ENCODE measurements at places on chromosomes 2 and 18.

DNA sequence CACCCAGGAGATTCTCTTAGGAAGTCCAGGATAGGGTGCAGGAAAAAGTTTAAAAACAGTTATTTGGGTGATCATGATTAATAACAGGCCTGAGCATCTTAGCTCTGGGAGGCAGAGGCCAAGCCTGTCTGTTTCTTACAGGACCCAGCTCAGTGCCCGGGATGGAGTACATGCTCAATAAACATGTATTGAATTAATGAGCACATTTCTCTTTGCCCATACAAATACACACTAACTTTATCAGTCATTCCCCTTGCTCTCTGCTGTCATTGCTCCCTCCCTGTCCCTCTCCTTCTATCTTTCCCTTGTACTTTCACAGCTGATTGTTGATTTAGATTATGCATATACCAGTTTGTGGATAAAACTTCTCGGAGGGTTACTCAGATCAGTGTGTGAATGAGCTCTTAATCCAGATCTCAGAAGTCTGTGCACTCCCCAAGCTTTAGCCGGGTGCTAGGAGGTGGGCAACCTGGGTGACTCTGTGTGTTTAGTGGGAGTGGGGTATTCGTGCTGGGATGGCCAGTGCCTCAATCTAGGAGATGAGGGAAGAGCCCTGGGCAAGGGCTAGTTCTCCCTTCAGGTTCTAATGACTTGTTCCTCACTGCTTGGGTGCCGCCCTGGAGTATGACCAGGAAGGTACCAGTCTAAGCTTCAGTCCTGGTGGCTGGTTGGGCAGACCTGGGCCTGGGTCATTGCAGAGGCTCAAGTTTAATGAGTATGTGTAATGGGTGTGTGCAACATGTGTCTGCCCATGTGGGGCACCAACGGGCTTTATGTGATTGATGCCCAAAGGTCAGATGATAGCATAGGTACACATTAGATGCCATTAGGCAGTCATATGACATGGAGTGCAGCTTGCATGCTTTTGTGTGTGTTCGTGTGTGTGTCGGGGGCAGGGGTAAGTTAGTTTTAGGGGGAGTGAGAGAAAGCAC, 10.6 kb downstream of the EMX1 start:
- DNase-seq: no peak

GRCh38 chr18:70195014-70195614, 10.4 kb downstream of the RTTN start:
- DNase-seq: no peak

DNA sequence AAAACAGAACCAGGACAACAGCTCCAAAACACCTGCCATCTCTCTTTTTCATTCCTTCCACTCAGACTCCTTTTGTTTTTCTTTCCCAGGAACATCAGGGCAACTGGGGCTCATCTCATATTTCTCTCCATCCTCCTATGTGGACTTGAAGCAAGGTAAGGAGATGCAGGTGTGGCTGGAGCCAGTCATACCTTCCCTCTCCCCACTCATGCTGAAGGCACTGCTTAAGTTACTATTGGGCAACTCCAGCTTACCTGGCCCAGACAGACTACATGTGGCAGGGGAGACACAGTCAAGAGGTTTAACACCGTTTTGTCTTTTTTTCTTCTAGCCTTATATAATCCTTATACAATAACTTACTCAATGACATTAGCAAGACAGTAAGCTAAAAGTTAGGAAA, 38.4 kb downstream of the LAMA1 start:
- no peak for DNase-seq

DNA sequence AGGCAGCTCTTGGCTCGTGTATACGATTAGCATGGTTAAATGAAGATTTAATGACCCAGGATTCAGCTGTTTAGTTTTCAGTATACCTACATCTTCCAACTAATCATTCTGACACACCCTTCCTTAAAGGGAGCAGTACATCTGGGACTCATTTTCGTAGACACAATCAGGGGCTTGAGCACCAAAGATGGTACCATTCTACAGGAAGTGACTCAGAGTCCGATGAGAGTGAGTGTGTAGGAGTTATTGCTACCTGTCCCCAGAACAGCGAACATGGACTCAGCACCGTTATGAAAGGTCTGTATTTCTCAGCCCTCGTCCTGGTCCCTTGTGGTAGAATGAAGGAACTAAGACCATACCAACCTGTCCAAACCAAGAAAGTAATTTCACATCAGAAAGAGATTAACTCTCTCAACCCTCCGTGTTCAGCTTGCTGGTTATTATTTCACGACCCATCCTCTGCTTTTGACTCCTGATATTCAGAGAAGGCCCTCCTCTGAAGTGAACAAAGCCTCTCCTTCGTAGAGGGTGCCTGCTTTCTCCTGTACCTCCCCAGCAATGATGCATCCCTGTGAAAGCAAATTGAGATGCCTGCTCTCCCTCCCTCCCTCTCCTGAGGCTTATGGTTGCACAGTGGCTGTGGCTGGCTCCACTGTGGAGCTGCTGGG, 214.8 kb downstream of the MTX2 start:
- no peak for DNase-seq

DNA sequence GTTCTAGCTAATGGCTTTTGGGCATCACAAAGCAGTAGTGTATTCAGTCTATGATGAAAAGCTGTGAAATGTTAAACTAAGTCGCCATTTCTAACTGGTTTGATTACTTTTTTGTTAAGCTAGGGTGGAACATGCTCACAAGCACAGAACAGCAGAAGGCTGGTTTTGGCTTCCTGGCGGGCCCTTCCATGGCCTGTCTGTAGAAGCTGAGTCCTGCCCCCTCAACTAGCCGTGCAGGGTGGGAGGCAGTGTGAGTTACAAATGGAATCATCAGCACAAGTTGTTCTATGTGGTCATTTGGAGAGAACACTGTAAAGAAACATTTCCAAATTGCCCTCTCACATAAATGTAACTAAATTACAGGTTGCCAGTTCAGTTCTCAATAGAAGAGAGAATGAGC, 290.8 kb downstream of the ALPK2 start:
- no peak for DNase-seq

- DNase-seq: no peak
Observed at GRCh38 chr2:227862227-227862740, 9.1 kb upstream of the DAW1 start.

DNA sequence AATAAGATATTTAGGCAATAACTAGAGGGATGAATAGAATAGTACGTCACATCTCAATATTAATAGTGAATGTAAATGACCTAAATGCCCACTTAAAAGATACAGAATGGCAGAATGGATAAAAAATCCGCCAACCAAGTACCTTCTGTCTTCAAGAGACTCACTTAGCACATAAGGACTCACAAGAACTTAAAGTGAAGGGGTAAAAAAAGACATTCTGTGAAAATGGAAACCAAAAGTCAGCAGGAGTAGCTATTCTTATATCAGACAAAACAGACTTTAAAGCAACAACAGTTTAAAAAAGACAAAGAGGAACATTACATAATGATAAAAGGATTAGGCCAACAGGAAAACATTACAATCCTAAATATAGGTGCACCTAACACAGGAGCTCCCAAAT, 56.7 kb upstream of the DSC1 start:
- DNase-seq: no peak

DNA sequence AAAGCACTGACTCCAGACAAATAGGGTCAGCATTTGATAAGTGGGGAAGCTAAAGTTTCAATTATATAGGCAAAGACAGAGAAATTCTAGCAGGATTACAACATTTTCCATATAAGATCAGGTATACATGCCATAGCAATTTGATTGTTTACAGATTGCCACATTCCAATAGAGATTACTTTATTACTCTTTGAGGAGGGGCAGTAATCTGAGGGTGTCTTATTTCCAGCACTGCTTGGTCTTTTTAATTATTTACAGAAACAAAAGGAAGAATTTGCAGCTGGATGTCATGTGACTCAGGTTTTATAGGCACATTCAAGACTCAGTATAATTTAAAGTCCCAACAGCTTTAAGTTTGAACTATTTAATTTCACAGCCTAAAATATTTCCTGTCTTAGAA, 42.5 kb upstream of the GPR39 start:
- DNase-seq: no peak

All from ecto neural progenitor cell (in vitro differentiated cells).